ENCODE measurements at places on chromosomes 1 and 21.

DNA sequence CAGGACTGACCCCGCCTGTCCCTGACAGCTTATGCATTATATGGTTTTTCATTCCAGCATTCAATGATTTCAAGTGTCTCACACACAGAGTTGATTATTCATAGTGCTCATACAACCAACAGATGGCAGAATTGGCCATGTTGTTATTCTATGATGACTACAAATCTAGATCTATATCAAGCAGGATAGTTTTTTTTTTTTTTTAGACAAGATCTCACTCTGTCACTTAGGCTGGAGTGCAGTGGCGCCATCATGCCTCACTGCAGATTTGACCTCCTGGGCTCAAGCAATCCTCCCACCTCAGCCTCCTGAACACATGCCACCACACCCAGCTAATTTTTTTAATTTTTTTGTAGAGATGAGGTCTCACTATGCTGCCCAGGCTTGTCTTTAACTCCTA is 40.1 kb upstream of the LRRC8D start:
- peak; percentile 68 for DNase-seq

GRCh38 chr1:187566354-187566753 is 737.6 kb downstream of the PLA2G4A start:
- no peak for DNase-seq

DNA sequence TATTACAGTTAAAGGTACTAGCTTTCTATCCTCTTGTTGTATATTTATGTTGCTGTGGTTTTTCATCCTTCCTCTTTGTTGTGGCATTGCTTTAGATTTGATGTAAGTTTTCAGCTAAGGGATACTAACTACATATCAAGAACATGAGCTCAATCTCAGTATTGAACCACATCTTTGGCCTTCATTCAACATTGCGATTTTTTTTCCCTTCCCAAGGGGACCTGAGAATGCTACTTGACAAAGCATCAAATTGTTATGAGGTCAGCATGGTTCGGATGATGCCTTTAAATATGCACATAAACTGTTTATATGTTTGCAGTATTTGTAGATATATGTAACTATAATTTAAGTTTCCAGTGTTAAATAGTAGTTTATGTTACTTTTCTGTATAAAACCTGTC is 31.7 kb upstream of the GPR88 start:
- no peak for DNase-seq

DNA sequence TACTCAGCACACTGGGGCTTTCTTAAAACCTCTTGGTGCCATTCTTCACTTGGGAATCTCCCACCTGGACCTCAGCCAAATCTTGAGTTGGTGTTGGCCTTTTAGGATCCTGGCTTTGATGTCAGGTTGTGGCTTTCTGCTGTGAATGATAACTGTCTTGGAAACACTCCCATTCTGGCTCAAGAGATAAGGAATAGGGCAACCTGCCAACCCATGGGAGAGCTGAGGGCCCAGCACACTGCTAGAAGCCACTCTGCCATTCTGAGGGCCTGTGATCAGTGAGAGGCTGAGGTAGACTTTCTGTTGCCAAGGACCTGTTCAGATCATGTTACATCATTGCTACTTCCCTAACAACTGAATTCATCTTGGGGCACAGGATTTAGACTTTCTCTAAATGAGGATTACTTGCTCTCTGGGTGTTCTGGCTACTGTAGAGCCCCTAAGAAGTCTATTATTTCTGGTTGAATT is 45.8 kb downstream of the TTC39A start:
- peak; percentile 82 for DNase-seq

DNA sequence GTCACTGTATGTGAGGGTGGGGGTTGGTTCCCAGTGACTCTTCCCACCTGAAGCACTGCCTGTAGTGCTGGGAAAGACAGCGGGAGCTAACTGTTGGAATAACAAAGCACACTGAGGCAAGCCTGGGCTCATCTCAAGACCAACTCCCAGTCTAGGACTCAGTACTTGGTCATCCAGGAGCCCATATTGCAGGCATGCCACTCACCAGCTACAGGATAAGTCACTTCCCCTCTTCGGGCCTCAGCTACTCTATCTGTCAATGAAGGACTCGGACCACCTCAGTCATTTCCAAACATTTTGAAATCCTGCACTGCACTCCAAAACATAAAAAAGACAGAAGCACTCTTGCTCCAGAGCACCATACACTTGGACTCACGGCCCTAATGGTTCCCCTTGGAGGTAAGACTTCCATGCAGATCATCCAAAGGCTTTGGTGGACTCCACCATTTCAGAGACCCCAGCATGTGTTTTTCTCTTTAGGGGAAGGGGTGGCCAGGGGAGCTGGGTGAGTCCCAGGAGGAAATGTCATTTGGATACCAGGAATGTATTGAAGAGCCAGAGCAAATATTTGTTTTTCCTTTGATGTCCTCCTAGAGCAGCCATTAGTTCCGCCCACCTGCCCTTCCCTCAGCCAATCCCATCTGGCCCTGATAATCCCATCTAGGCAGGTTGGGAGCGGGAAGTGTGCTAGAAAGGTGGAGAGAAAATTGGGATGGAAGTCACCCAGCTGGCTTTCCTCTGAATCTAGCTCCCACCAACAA is 3.1 kb downstream of the NUAK2 start:
- no peak for DNase-seq

DNA sequence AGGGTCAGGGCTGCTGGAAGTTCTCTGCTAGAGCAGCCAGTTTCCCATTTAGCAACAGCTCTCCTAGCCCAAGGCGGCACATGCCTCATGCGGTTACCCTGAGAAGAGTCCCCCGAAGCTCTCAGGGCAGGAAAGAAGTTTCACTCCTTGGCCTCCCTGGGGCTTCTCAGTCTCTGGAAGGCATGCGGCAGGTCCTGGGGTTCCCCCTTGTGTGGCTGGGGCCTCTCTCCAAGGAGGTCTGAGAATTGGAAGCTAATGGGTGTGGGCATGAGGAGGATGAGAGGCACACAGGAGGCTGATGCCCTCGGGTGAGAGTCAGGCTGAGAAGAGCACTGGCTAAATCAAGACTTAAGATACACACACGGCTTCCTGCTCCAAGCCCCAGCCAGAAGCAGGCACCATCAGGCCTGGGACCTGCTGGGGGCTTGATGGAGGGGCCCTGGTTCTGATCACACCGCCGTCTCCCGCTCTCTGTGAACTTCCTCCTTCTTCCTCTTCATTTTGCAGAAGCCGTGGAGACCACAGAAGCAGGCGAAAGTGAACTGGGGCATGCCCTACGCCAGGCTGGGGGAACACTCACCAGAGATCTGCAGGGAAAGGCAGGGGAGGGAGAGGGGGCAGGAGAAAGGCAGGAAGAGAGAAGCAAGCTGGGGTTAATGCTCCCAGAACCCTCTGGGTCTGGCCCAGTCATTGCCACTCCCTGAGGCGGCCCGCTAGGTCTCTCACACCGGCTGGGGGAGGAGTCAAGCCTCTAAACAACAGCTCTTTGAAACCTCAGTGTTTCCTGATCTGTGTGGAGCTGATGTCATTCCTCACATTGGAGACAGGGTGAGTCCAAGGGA is 15.1 kb downstream of the BLACAT1 start:
- peak; percentile 80 for DNase-seq

- no peak for DNase-seq
These were observed 14.5 kb upstream of the MAP3K7CL start for GRCh38 chr21:29115899-29116298.

DNA sequence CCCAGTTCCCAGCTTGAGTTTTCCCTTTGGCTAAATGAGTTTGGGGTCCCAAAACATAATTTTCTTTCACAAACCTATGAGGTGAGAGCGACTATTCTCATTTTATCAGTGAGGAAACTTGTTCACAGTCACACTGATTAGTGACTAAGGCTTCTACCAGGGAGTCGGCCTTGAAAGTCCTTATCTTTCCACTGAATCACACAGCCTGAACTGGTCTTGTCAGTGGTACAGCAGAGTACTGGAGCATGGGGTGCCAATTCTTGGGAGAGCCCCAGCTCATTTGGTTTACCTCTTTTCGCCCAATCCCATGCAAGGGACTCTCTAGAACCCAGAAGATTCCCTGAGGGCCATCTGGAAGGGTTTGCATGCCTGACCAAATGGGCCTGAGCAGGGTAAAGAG is 16.9 kb downstream of the HSD3B2 start:
- DNase-seq: no peak

DNA sequence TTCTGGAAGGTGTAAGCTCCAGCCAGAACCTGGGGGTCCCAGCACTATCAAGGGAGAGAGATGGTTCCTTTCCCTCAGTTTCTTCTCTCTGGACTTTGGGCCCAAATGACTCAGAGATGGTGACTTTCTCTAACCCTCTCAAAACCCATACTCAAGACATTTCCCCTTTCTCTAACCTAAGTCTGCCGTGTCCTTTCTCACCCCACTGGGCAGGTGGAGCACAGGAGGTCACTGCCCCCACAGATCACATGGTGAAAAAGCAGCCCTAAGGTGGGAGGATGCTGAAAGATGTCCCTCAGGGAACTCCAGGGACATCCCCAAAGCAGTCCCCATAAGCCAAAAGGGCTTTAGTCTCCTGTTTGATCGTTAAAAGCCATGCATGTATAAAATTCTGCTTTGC is 173.7 kb downstream of the HIVEP3 start:
- DNase-seq: no peak

GRCh38 chr21:19781881-19782652 is 1216.1 kb upstream of the NCAM2 start:
- no peak for DNase-seq

DNA sequence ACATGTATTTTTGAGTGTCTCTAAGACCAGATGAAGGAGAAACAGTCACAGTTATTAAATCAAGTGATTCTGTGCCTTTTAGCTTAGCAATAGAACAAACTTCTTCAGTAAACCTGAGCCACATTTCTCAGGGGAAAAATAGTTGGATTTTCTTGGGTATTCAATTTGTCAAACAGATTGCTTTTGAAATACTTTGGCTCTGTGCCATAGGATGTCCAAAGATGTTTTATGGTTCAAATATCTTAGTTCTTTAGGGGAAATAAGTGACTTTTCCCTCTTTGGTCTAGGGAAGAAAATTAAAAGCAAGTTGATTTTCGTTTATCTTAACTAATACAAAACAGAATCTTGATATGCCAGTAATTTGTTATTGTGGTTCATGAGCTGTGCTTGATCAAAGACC is 125.9 kb downstream of the ATP5PO start:
- DNase-seq: no peak

- DNase-seq: peak; percentile 12
These were observed 47.9 kb downstream of the ELF3 start for GRCh38 chr1:202058001-202058908.

- DNase-seq: no peak
These were observed 11.2 kb downstream of the DDAH1 start for GRCh38 chr1:85453640-85454194.

DNA sequence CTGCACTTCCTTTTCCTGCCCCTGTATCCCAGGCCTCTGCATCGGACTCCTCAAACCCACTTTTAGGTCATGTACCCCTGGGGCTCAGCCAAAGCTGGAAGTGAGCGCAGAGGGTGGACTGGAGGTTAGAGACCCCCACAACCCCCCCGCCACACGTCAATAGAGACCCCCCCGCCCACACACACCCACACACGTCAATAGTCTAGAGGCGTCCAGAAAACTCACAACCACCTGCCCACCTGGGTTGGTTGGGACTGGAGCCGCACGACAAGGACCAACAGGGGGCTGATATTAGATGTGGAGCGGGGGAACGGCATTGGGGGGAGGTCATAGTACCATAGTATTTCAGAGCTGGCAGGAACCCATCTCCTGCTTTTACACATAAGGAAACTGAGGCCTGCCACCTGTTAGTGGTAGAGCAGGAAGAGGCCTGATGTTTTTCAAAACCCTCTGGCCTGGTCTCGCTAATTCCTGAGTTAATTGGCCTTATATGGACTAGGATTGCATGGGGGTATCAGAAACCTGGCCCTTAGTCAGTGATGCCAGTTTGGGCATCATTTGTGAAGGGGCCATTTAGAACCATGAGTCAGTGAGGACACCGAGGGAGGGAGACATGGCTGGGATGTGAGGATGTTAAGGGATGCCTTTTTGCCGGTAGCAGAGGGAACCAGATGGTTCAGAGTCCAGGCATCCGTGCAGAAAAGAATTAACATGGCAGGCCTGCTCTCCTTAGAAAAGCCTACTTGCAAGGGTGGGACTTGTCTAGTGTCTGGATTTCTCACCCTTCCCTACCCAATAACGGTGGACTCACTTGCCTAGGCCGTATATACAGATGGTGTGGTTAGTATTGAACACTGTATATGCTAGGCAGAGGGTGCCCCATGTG is 1.1 kb downstream of the NENF start:
- DNase-seq: no peak

- DNase-seq: no peak
These were observed 42.2 kb upstream of the RGS21 start for GRCh38 chr1:192274588-192274987.

DNA sequence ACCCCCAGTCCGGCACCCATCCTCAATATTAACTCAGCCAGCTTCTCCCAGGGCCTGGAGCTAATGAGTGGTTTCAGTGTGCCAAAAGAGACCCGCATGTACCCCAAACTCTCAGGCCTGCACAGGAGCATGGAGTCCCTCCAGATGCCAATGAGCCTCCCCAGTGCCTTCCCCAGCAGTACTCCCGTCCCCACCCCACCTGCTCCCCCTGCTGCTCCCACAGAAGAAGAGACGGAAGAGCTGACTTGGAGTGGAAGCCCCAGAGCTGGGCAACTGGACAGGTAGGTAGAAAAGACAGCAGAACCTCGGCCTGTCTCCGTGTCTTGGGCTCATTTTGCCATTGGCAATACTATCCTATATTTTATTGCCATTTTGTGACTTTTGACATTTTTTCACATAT is 45.4 kb upstream of the IPO9 start:
- no peak for DNase-seq

DNA sequence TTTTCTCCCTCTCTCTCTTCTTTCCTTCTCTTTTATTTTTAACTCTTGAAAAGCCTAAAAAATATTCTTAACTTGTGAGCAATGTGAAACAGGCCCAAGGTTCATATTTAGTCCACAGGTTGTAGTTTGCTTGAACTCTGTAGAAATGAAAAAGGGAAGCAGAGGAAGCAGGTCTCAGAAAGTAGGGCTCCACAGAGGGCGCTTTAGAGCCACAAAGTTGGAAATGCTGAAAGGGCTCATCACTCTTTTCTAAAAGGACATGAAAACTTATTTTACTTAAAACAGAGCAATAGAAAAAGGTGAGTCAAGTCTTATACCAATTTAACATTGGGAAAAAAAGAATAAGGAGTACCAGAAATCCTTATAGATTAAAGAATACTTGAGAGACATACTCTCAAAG is 247.0 kb downstream of the USP25 start:
- DNase-seq: no peak

- DNase-seq: no peak
These were observed 67.5 kb downstream of the MIS18A start for GRCh38 chr21:32211306-32211705.

All from common myeloid progenitor, CD34-positive (primary cell).